Gastroesophageal sphincter (tissue), 4 donors: ENCODE measurements at places on chromosomes 5 and 9.

DNA sequence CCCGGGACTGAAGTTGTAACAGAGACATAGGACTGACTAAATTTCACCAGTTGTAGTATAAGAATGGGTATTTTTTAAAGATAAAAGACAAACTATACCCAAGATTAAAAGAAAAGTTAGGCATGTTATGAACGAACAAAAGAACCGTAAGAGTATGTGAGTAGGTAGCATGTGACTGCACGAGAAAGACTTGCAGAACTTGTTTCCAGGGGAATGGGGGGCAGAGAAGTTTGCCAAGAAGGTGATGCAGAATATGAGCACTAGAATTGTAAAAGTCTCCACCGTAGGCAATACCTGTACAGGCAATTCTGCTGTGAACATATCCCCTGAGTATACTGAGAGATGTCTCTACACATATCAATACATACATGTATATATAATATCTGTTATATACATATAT is 614.7 kb downstream of the PRELID2 start:
- ATAC-seq: no peak

GRCh38 chr9:18970393-18970792 is 62.6 kb downstream of the SAXO1 start:
- ATAC-seq: no peak

DNA sequence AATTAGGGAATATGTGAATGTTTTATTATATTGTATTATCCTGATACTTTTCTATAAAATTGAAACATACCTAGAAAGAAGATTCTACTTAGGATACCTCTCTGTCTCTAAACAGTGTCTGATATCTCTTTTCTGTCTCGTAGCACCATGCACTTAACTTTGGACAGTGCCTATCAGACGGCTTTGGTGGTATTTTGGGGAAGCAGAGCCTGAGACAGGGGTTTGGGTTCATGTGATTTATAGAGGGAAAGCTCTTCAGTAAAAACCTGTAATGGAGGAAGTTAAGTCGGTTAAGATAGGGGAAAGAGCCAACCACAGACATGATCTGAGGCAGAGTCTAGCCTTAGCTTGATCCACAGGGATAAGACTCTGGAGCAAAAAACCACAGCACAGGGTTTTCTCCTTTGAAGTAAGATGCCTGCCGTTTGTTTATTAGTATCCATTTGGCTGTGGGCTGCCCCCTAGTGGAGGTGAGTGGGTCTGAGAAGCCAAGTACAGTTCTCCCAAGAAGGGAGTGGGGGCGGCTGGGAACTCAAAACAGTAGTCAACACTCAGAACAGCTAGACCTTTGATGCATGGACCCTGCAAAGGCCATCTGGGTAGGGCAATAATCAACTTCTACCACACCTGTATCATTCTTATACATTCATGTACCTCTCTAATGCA is 141.2 kb upstream of the ASTN2 start:
- ATAC-seq: no peak

DNA sequence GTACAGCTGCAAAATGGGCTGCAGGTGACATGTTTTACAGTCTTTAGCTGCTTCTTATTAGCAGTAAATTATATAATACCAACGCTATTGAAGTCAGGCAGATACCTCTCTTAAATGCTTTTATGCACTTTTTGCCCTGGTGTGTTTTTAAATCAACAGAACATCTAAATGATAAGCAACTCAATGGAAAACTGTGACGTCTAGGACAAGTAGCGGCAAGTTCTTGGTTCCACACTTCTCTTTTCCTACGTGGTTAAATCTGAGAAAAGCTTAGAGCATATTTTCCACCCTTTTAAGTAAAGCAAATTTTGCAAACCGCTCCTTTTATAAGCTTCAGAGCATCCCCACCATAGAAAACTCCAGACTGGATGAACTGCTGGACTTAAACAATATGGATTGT is 58.1 kb downstream of the CEMIP2 start:
- ATAC-seq: no peak

DNA sequence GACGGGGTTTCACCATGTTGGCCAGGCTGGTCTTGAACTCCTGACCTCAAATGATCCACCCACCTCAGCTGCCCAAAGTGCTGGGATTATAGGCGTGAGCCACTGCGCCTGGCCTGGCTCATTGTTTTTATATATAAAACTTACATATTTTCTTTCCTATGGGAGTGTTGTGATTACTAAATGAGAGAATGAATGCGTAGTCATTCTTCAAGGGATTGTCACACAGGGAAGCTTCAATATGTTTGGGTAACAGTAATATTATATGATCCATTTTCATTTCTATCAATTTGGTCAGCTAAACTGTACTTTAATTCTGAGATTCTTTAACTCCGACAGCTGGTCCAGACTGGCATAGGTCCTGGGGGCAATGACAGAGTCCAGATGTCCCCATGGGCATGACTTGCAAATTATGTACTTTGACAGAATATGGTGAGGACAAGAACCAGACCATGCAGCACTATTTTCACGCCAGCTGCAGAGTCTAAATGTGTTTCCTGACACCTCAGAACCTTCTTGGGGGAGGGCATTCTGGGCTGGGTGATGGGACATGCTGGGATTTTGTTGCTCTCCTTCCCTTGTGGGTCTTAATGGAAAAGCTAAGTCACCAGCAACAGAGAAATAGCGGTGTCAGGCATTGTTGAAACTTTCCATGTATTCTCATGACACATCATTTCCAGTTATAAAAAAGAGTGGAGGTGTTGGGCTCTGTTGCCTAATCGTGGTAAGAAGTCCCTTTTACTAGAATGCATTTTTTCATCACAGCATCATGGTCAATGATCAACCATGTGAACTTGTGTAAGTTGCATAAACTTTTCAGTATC is 40.9 kb upstream of the TNC start:
- ATAC-seq: no peak

- no peak for ATAC-seq
Observed at GRCh38 chr5:132961887-132962286, 1.5 kb downstream of the AFF4 start.

- ATAC-seq: peak; percentile 98
Observed at GRCh38 chr9:124940894-124941678, at the start of gene GOLGA1. GOLGA1 (minus strand) TSS chr9:124941083; CDS start chr9:124938711, 2,372 bp downstream.

DNA sequence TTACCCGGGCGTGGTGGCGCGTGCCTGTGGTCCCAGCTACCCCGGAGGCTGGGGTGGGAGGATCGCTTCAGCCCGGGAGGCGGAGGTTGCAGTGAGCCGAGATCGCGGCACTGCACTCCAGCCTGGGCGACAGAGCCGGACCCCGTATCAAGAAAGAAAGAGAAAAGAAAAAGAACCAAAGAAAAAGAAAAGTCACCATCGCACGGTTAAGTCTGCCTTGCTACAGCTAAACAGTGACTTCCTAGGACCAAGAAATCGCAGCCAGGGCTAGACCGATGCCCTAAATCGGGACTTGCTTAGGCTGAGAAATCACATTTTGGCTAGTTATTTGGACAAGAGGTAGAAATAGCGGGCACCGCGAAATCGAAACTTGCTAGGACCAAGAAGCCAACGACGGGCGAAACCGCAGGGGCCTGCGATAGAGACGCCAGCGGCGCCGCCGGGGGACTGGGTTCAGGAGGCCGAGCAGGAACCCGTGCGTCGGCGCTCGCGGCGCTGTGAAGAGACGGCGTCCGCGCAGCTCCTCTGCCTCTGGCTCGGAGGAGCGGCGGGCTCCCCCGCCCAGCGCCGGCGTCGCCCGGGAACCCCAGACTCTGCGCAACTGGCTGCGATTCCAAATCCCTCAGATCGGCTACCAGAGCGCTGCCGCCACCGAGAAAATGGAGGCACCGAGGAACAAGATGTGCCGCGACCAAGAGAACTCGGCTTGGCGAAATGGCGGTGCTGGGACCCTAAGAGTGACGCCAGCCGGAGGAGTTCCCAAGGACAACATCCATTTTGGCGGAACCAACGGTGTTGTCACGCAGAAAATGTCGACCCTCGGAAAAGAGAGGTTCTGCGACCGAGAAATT is 26.1 kb upstream of the ANXA2R start:
- peak; percentile 26 for ATAC-seq

DNA sequence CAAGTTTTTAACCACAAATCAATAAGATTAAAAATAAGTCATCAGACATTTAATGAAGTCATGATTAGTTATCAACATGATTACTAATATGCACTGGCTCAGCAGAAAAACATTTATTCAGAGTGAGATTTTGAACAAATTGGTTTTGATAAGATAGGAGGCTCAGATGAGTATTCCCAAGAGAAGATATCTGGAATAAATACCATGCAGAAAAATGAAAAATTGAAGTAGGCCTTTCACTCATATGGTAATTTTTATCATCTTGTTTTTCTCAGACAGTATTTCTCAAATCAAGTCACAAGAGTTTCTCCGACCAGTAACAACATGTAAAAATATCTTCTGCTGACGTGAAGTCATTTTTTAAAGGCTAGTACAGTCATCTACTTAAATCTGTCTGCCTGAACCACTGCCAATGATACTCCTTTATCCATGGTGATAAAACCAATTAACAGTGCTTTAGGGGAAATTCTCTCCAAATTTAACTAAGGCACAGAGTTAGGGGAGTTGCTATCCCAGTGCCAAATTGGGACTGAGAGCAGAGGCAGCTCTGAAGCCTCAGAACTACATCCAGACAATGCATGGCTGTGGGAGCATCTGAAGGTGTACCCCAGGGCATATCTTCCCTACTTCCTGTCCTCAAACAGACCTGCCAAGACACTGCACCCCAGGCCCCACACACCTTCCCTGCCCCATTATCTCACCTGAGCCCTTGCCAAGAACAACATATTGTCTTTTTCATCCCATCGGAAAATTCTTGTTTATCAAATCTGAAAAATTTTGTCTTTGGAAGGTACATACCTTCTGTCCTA is 105.5 kb upstream of the TSLP start:
- ATAC-seq: no peak

DNA sequence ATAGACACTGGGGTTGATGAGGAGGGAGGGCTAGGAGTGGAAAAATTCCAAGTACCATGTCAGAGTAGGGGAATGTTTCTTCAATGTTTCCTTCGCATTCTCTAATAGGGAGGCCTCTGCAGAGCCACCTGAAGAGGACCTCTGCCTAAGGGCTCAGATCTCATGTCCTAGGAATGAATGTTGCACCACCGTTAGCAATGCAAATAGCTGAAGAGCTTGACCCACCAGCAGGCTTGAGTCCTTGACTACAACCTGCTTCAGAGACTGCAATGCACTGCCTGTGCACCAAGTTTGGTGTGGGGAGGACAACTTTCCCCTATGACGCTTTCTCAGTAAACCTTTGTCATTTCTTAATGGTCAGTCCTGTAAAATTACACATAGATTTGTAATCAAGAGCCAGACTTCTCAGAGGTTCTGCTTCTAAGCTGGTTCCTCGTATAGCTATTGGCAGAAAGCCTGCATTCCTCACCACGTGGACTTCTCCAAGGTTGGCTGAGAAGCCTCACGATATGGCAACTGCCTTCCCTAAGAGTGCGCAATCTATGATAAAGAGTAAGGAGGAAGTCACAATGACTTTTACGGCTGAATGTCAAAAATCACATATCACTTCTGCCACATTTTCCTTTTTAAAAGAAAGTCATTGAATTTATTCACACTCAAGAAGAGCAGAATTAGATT is 600.7 kb upstream of the PTGER4 start:
- no peak for ATAC-seq

- ATAC-seq: no peak
Observed at GRCh38 chr5:158162479-158163034, 303.6 kb upstream of the CLINT1 start.

DNA sequence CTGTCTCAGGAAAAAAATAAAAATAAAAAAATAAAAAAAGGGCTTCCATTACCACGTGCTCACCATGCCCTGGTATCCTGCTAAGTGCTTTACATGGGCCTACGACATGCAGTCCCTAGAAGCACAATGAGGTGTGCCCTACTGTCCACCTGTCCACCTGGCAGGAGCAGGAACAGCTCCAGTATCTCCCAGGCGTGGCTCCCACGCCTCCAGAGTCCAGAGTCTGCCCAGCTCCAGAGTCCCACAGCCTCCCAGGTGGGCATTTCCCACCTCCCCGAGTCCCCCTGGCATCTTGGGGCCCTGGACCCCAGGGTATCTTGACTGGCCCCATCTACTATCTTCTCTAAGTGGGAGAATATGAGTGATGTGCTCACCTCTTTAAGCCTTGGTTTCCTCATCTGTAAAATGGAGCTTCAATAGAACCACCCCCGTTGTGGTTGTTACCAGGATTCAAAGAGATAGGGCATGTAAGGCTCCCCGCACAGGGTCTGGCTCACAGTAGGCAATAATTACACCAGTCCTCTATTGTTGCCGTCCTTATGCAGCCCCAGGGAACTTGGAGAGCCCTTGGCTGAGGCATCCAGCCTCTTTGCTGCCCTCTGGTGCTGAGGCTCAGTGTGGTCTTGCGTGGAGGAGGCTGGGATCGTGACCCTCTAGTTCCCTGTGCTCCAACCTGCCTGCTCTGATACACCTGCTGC is 8.9 kb downstream of the CXCL14 start:
- no peak for ATAC-seq

- no peak for ATAC-seq
Observed at GRCh38 chr9:122955961-122956360, 15.1 kb downstream of the RABGAP1 start.

GRCh38 chr5:39420482-39421145 is 4.2 kb downstream of the DAB2 start:
- peak; percentile 54 for ATAC-seq

- ATAC-seq: peak; percentile 37
Observed at GRCh38 chr9:76658510-76659231, 105.6 kb upstream of the PCA3 start.

DNA sequence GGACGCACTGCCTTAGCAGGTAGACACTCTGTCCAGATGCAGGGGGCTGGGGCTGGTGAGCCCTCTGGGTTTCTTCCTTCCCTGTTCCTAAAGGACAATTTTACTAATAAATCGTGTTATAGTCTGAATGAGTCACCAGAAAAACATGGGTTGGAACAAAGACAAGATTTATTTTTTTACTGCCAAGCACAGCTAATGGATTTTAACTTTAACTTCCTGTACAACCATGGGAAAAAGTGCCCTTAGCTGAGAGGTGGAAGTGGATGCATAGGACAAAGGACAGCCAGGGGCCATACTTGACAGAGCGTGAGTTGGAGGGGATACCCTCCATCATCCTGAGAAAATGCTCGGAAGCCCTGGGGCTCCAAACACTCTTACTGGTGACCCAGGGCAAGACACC is 300.7 kb downstream of the MSX2 start:
- no peak for ATAC-seq

DNA sequence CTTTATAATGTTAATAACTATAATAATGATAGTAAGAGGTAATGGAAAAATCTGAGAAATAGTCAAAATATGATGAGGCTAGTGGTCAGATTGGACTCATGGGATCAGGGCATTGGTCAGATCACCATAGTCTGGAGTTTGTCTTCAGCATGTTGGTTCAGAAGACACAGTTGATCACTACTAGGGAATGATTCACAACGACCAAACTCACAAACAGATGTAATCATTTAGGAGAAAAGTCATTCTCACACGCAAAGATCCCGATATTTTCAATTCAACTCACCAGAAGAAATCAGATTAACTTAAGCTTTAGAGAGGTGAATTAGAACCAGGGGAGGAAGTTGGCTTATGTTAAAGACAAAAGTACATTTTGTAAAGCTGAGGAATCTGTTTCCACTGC is 131.8 kb downstream of the LURAP1L start:
- ATAC-seq: no peak
